Type B pancreatic cell (in vitro differentiated cells): ENCODE measurements at places on chromosomes 16 and 17. TPM values are rescaled to one million over a fixed set of nuclear protein-coding genes. Genes with fewer than 3 reads are reported as not detected.
A peak's percentile ranks its signal among the peaks of the same experiment; 100 is the strongest.

The CDK3 gene
- total RNA-seq: 11.5 and 14.1 TPM in 2 replicates

GRCh38 chr17:37261286-37261685 is 114.5 kb upstream of the C17orf78 start:
- DNase-seq: no peak

The SMYD4 gene
- 18.0 and 22.5 TPM in 2 replicates for total RNA-seq

DNA sequence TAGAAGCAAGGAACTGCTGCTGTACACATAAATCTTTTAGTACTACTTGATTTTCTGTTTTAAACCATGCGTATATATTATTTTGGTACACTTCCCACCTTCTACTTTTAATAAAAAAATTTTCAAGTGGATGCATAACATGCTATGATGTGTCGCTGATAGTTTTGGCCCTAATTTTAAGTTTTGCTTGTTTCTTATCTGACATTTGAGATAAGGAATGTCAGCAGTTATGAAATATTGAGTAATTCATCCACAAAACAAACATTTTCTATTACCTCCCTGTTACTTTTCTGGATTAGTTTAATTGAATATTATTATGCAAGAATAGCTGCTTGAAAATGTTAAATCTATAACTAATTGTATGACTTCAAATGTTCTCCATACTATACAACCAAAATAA is 35.8 kb downstream of the N4BP1 start:
- DNase-seq: no peak

GRCh38 chr17:4594931-4595684 is 10.8 kb downstream of the SMTNL2 start:
- no peak for DNase-seq

GRCh38 chr17:28906706-28907438 is 4.0 kb upstream of the DHRS13 start:
- DNase-seq: no peak

- DNase-seq: no peak
Observed at GRCh38 chr17:77304051-77304745, 163.4 kb downstream of the SEC14L1 start.

The TMEM220 gene
- total RNA-seq: 3.8 and 7.6 TPM in 2 replicates

DNA sequence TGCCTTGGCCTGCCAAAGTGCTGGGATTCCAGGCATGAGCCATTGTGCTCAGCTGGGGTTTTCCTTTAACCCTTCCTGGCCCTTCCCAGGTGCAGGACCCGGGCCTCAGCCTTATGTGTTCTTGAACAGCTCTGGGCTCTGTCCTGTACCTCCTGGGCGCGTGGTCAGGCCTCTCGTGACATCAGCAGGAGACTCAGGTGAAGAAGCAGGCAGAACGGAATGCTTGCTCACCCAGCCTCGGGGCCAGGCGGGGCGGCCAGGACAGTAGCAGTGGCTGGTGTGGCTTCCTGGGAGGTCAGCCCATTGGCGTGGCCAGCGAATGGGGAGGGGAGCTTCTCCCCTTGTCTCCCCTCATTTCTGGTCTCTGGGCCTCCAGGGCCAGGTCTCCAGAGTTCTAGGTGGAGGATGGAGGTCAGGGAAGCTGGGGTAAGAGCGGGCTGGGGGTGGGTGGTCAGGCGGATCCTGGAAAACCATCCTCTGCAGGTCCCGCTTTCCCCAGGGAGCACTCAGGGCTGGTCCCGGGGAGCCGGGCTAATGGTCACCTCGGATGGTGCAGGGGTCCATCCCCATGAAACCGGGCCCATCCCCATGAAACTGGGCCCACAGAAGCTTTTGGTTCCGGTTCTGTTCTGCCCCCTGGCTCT is 281.5 kb downstream of the SEC14L1 start:
- no peak for DNase-seq

The HCRT gene
- total RNA-seq: not detected in 2 replicates

GRCh38 chr16:48117217-48118105 is 38.3 kb downstream of the ABCC12 start:
- DNase-seq: peak; percentile 75

DNA sequence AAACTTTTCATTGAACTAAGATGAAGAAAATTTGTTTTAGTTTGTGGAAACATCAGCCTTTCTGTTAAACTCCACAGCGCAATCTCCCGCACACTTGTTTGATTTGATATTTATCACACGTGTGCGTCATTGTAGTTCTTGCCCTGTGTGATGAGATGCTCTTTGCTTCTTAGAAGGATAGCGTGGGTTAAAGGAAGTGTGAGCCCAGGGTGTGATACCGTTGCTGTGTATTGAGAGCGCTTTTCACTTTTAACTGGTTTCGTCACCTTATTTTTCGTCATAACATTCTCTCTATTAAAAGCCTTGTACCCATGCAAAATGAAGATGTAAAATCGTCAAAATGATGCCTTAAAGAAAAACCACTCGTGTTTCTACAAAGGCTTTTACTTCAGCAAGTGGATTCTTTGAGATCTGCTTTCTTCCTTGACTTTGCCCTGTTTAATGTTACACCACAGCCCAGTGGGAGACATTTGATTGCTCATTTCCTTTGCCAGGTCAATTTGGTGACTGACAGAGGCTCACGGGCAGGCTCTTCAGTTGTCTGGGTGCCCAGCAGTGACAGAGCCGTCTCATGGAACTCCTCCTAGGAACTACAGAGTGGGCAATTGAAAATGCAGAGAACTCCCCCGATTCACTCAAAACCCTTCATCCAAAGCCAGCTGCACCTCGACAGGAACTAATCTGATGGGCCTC is 61.1 kb downstream of the RPA1 start:
- DNase-seq: no peak

The TMC7 gene
- 1.4 and 2.6 TPM in 2 replicates for total RNA-seq

The PDILT gene
- total RNA-seq: not detected in 2 replicates

GRCh38 chr16:68257251-68257905 is 6.9 kb upstream of the SLC7A6 start:
- no peak for DNase-seq

- DNase-seq: no peak
Observed at GRCh38 chr17:55814377-55814776, 63.5 kb downstream of the PCTP start.

GRCh38 chr16:31267332-31268032 is 7.7 kb downstream of the ITGAM start:
- peak; percentile 25 for DNase-seq

- no peak for DNase-seq
Observed at GRCh38 chr16:14301169-14302030, 230.3 kb downstream of the MRTFB start.
